Stimulated activated effector memory CD8-positive, alpha-beta T cell treated with anti-CD3 and anti-CD28 coated beads, Interleukin-12 subunit alpha, Interleukin-12 subunit beta, amount 100 ng/mL, for 72 hours (primary cell): ENCODE measurements at places on chromosomes 1 and 21.

GRCh38 chr1:165635823-165636222 lies 4.8 kb downstream of the MGST3 start:
- no peak for DNase-seq

- no peak for DNase-seq
Observed at GRCh38 chr1:10768552-10768951, 27.9 kb downstream of the CASZ1 start.

- DNase-seq = no peak
Observed at GRCh38 chr1:94602802-94603625, 61.5 kb upstream of the F3 start.

- DNase-seq = no peak
Observed at GRCh38 chr1:85550784-85551516, 29.6 kb upstream of the CCN1 start.

- DNase-seq = no peak
Observed at GRCh38 chr1:153577624-153578051, 12.0 kb upstream of the S100A2 start.

GRCh38 chr1:248165186-248165585 lies 9.4 kb upstream of the OR2M2 start:
- no peak for DNase-seq

DNA sequence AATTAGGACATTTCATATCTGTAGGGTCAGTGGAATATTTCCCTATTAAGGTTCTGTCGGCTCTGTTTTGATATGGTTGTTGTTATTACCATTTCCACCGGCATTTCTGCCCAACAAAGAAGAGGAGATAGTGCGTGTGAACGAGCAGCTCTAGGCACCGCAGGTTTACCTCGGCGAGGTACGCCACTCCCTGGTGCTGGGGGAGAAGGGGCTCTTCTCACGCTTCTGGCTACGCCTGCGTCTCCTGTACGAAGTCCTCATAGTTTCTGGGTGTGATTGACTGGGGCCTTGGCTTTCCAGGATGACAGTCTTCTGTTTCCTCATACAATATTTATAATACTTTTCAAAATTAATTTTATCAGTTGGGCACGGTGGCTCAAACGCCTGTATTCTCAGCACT lies 54.4 kb upstream of the DIP2A start:
- no peak for DNase-seq

DNA sequence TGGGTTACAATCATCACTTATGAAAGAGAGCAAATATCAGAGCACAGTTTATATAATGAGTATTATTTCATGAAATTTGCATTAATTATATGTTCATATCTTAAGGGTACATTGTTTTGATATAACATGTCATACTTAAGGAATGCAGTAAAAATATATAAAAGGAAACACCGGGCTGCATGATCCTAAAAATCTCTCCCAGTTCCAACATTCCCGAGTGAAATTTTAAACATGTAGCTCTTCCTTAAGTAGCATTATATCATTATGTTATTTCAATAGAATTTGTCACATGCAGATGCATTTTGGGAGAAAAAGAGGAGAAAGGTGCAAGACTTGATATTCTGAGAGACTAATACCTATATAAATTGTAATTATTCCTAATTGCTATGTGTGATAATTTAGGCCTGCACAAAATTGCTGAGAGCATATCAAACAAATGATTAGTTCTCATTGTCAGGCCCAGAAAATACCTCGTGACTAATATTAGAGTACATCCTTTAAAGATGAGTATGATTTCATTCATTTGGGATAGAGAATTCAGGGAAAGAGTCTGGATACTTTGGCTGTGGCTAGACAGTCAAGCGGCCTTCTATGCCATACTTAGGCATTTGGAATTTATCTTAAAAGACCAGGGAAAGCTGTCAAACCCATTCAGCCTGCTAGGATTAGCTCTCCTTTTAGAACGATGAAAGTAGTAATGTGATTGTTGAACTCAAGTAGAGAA lies 86.8 kb downstream of the ADGRL2 start:
- no peak for DNase-seq

GRCh38 chr1:196070940-196071339 lies 537.3 kb downstream of the KCNT2 start:
- no peak for DNase-seq

DNA sequence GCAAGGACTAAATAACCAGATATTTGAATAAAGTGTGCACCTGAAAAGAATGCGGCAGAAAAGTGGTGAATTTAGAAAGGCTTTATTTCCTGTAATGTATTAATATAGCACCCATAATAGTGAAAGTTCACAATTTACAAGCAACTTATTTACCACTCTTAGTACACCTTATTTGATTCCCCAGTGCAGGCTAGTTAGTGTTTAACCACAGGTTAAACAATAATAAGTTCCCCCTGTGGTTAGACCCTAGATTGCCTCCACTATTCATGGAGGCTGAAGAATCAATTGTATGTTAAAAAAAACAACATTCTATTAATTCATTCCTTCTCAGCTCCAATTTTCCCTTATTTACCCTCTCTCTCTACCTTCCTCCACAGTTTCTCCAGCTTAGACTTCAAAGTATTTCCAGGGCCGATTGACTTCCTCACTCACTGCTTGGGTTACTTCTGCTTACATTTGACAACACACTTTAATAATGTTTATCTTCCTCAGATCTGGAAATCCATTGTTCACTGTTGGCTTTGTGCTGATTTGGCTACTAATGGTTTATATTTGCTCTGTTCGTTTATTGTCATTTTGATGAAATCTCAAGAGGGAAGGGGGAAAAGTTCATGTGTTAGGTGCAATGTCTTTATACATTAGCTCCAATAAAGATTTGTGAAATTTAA lies 796.3 kb downstream of the BRINP3 start:
- no peak for DNase-seq

GRCh38 chr21:45053561-45054226 lies 20.7 kb upstream of the ADARB1 start:
- no peak for DNase-seq

DNA sequence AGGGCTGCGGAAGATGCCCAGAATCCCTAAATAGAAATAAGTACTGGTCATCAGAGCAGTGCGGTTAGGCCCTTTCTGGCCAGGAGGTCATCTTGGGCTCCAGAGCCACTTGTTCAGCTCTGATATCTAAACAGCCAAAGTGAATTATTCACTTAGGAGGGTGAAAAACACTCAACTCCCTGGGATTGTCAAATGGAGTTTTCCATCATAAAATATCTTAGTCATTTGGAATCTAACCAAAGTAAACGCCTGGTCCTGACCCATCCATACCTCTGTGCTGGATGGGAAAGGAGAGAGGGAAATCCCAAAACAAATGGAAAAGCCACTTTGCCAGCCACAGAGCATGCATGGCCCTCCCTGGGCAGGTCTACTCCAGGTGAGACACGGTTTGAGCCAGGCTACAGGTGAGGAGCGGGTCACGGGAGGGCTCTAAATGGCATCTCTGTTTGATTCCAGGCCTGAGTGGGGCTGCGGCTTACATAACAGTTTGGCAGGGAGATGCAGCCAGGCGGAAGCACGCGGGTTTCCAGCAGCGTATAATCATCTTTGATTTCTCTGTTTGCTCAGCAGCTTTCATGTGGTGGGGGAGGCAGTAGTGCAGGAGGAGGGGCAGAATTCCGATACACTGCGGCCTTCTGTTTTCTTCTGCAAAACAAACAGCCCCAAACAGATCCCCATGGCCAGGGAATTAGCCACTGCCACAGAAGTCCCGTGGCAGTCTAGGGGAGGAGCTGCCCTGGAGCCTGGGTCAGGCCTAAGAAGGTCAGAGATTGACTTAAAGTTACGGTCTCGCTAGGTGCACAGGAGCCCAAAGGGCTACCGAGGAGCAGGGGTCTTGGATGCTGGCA lies 59.1 kb upstream of the ZNF648 start:
- no peak for DNase-seq

DNA sequence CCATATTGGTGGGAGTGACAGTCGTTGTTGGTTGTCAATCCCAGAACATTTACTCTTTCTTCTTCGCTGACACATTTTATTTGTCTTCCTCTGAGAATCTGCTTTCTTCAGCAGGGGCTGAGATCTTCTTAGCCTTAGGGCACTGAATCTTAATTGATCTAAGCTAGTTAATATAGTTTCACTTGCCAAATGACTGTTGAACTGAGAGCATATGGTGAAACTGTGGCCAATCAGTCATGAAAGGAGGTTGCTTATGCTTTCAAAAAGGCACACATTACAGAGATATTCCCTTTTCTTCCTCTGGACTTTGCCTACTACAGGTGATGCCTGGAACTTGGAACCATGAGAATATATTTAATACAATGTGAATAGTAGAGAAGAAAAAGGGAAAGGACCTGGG lies 60.0 kb upstream of the KIAA0040 start:
- DNase-seq = no peak

DNA sequence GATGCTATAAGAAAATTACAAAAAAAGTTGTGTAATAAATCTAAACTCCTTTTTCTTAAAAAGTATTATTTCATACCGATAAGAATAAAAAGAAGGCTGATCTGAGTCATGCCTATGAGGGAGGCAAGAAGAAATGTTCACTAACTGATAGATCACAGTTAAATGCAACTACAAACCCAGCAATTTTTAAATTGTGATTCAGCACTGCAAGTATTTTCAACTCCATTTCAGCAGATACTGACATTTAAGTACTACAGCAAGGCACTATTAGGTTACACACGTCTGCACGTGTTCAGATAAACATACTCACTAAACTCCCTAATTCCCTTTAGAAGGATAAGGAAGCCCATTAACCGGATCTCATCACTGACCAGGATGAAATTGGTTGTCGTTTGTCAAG lies 213.3 kb upstream of the ZRANB2 start:
- DNase-seq = no peak

- DNase-seq = no peak
Observed at GRCh38 chr1:2241820-2242219, 13.7 kb downstream of the SKI start.

DNA sequence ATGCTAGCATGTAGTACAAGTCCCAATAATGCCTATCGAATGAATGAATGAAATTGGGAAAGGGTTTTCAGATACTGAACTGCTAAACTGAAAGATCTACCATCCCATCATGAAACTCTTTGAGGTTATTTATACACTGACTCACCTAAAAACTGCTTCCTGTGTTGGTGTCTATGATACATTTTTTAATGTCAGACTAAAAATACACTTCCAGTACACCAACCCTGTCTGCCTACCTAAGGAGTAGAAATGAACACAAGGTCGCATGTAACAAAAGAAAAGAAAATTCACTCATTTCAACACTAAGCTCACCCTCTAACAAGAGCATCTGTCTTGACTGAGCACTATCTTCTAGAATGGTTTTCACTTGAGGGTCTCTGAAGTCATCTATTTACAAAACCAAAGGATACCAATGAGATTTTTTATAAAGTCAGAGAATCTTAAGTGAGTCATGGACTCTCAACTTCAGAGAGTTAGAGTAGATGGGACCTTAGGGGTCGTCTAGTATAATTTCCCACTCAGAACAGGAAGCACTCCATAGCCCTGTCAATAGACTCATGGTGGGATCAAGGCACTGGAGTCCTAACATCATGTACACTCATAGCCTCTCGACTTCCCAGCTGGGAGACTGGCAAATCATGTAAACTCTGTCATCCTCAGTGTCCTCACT lies 53.4 kb downstream of the WLS start:
- DNase-seq = no peak

- no peak for DNase-seq
Observed at GRCh38 chr1:86416343-86416742, 7.6 kb upstream of the CLCA2 start.

- DNase-seq = no peak
Observed at GRCh38 chr1:2258996-2259395, 30.9 kb downstream of the SKI start.

- DNase-seq = no peak
Observed at GRCh38 chr21:17602874-17603273, 9.8 kb downstream of the BTG3 start.

DNA sequence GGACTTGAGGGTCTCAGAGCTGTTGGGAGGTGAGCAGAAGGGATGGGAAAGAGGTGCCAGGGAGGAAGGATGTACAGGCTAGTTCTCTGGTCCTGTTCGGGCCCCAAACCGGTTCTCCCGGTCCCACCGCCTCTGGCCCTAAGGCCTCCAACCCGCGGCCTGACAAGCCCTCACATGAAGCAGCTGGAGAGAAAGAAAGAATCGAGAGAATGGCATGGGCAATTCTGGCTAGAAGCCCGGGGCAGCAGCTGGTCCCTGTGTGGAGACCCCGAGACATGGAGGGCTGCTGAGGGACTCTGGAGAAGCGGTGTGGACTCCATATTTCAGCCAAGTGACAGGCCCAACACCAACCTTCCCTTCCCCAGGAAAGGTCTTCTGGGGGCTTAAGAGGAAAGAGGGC lies 730 bp downstream of the CDC42SE1 start:
- DNase-seq = no peak

GRCh38 chr1:235663628-235664027 lies 14.0 kb upstream of the GNG4 start:
- DNase-seq = no peak

DNA sequence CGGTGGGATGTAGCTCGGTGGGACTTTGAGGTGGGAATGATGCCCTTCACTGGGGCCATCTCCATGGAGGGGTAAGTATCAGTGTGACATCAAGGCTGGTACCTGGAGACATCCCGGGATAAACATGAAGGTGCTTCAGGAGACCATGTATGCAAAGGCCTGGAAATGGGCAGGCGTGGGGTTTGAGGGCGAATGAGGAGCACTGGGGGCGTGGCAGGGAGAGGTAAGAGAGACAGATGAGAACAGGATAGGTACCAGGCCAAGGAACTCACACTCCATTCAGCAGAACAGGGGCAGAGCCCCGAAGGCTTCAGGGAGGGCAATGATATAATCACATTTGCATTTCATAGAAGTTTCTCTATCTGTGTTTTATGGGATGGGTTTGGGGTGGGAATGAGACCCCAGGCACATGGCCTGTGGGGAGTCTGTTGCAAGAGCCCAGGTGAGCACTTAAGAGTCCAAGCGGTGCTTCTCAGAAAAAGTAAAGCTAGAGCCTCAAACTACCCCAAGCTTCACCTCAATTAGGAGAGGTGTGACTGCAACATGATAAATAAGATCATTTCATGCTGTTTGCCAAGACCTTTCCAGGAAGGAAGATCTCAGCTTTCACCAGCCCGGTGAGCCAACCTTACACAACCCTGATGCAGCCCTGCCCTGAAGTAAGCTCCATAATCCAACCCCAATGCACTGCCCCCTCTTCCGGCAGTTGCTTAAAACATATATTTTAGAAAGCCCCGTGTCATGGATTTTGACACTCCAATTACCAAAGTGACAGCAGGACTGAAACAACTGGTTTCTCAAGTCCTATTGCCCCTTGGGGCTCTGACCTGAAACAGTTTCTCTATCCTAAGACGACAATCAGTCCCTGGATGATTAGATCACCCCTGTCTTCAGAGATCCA lies 7.4 kb downstream of the S100A9 start:
- no peak for DNase-seq
